ENCODE measurements at places on chromosomes 7 and 10. TPM values are rescaled to one million over a fixed set of nuclear protein-coding genes. Genes with fewer than 3 reads are reported as not detected.

The DPP6 gene
- not detected for polyA plus RNA-seq

GRCh38 chr7:51213618-51214017 lies 103.0 kb downstream of the COBL start:
- no peak for DNase-seq

The PLAU gene
- polyA plus RNA-seq = 283 TPM

DNA sequence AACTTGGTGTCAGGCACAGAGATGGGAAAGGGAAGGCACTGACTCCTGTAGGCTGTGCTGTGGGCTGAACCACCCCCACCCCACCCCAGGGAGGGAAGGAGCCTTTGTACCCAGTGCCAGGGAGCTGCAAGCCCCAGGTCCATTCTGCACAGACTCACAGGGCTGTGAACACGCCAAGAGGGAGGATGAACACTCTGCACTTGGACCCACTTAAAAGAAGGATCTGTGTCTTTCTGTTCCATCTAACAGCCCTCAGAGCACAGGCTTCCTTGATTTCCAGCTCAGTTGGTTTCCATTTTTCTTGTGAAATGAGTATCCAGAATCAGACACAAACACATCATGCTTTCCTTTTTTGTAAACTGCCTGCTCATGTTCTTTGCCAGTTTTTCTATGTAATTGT lies 84.9 kb downstream of the GRB10 start:
- no peak for DNase-seq

- DNase-seq = no peak
These were observed 188.6 kb downstream of the CXCL12 start for GRCh38 chr10:44196336-44196735.

GRCh38 chr10:105691811-105692210 lies 1050.7 kb downstream of the SORCS3 start:
- no peak for DNase-seq

DNA sequence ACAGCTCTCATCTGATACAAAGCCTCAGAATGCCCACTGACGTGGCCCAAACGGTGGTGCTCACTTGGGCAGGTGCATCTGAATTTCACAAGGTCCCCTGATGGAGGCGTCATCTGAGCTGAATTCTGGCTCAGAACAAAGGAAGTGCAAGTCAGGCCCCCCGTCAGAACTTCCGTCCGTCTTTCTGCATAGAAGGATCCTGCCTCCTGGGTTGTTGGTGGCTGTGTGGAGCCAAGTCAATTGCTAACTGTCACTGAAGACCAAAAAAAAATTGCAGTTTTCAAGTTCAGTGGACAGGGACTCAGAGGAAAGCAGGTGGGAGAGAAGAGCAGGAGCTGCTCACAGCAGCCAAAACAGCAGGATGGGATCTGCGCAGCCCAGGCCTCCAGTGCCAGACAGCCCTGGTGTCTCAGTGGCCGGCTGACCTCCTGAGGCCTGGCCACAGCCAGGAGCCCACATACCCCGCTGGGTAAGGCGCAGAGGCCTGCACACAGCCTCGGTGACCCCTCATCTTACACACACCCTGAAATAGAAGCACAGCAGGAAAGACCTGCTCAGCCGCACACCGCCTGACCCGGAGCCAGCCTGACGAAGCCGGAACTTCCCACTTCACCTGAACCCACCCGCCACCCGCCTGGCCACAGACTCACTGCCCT lies 49.4 kb downstream of the PYROXD2 start:
- no peak for DNase-seq

DNA sequence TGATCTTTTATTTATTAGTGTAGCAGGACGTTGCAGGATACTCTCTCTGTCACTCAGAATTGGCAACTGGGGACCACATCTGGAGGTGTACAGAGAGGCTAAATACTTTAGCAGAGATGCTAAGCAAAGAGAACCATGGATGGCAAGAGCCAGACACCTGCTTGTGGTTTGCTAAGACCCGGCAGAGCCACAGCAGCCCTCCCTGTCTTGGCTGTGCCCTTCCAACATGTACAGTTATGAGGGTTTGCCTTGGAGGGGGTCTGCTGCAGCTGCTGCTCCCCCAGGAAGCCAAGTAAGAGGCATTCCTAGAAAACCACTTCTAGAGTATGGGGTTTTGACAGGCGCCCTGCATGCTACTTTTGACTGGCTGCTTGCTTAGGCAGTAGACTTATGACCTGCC lies 5.1 kb downstream of the NPVF start:
- DNase-seq = no peak

- DNase-seq = no peak
These were observed 43.7 kb downstream of the GNA12 start for GRCh38 chr7:2800220-2800930.

The FIGNL1 gene
- polyA plus RNA-seq = 8.2 TPM

The CALCR gene
- not detected for polyA plus RNA-seq

- DNase-seq = peak; percentile 87
These were observed 142.3 kb upstream of the BET1 start for GRCh38 chr7:94146408-94146807.

GRCh38 chr10:131746241-131746711 lies 154.5 kb upstream of the PPP2R2D start:
- no peak for DNase-seq

- DNase-seq = no peak
These were observed 816.4 kb downstream of the GRM8 start for GRCh38 chr7:126436213-126436868.
